ENCODE measurements at places on chromosomes 11 and 22.

DNA sequence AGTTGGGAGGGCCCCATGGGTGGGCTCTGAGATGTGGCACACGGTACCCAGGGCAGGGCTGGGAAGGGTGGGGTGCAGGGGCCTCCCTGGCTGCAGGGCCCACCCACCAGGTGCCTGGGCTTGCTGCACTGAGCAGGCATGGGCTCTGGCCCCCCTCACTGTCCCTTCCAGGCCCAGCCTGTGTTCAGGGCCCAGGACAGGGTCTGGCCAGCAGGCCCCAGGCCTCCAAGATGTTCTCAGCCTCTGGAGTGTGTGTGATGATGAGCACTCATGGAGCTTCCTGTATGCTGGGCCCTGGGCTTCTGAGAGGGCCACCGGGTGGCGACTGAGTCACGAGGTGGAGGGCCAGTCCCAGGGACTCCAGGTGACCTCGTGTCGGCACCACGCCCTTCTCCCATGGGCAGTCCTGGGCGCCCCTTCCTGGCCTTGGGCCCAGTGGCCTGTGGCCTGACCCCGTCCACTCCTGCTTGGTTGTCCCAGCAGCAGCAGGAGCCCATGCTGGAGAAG is 55.9 kb upstream of the CCDC188 start:
- no peak for DNase-seq

DNA sequence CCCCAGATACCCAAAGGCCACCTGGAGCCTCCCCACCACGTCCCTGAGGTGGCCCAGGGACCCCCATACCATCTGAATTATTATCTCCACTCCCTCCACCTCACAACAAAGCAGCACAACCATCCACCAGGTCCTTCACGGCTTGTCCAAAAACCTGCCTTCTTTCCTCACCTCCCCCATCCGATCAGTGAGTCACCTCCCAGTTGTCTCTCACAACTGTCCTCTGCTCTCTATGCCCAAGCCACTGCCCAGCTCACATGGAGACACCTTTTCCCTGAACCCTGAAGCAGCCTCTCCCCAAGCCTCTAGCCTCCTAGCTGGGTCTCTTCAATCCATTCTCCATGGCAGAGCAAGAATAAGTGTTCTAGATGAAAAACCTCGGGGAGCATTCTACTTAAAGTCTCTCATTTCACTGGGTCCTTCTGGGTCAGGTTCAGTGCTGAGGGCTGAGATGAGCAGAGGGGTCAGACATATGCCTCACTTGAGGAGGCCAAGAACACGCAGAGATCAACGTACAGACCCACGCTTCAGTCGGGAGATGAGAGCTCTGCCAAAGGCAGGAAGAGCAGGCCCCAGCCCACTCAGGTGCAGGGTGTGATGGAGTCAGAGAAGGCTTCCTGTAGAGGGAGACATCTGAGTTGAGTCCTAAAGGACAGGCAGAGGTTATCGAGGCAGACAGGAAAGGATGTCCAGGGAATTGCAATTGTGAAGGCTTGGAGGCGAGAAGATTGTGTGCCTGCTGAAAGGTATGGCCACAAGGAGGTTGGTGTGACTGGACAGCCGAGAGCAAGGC is 74.7 kb downstream of the PDE2A start:
- DNase-seq, result no peak

GRCh38 chr11:3134651-3135480 is 30.2 kb downstream of the OSBPL5 start:
- no peak for DNase-seq

DNA sequence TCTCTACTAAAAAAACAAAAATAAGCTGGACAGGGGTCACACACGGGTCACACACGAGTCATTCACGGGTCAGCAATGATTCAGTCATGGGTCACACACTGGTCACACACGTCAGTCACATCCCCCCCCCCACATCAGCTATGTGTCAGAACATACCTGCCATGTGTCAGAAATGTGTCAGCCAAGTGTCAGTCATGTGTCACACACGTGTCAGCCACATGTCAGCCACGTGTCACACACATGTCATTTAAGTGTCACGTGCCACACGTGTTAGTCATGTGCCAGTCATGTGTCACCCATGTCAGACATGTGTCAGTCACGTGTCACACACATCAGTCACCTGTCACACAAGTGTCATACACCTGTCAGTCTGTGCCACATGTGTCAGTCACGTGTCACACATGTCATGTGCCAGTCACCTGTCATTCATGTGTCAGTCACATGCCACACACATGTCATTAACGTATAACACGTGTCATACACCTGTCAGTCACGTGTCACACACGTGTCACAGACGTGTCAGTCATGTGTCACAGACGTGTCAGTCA is 28.7 kb upstream of the MMP20 start:
- no peak for DNase-seq

DNA sequence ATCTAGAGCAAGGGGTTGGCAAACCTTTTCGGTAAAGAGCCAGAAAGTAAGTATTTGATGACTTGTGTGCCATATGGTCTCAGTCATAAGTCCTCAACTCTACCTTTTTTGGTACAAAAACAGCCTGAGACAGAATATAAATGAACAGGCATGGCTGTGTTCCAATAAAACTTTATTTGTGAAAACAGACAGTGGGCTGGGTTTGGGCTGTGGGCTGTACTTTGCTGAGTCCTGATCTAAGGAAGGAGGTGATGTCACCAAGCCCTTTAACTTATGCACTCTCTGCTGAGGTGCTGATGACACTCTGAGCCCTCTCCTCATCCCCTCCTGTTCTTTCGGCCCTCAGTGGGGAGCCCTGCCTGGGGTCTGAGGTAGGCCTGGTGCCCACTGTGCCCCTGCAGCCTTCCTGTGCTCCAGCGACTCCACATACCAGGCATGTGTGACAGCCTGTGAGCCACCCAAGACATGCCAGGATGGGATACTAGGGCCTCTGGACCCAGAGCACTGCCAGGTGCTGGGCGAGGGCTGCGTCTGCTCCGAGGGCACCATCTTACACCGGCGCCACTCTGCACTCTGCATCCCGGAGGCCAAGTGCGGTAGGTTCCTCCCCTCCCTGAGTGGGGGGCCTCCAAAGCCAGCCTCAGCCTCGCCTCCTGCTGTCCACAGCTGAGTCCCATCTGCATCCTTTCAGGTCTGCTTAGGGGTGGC is 85.9 kb upstream of the MYOD1 start:
- DNase-seq, result no peak

GRCh38 chr11:41382927-41383326 is 76.5 kb downstream of the LRRC4C start:
- no peak for DNase-seq

DNA sequence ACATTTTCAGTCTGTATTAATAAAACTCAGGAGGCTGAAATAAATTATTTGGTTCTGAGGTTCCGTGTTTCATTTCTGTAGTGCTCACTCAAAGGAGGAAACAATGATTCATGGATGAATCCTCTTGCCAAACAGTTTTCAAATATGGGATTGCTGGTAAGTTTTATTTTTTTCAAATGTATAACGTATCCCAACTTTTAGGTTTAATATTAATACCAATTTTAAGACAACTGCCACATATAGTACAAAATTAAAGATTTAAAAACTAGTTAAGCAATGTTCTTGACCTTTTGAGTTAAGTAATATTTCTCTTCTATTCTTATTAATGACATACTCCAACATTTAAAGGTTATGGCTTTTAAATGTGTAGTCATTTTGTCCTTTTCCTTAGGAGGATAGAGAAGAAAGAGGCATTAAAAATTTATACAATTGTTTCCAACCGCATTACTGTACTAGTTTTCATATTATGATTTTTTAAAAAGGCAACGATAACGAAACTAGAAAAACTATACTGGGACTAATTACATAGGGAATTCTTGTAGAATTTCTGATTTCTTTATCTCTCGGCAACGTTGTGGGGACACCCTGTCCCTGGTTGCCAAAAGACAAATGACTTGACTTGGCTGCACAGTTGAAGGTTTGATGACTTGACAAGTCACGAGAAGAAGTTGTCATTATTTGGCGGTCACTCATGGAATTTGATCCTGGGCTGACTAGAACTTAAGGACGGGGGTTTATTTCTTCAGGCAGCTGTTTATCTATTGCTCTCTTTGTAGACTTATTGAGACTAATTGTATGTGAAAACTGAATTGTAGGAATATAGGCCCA is 69.1 kb upstream of the ADSL start:
- no peak for DNase-seq

- no peak for DNase-seq
Observed at GRCh38 chr11:24082860-24083259, 414.0 kb upstream of the LUZP2 start.

- no peak for DNase-seq
Observed at GRCh38 chr11:77560605-77561004, 29.1 kb upstream of the AQP11 start.

DNA sequence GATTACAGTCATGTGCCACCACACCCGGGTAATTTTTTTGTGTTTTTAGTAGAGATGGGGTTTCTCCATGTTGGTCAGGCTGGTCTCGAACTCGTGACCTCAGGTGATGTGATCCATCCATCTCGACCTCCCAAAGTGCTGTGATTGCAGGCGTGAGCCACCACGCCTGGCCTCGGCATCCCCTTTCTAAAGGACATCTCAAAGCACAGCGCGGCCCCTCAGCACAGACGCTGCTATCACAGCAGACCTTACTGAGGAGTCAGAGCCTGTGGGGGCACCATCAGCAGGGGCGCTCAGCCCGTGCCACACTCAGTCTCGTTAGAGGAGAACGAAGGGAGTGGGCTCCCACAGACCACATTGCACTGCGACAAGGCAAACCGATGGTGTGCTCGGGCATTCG is 19.4 kb downstream of the CELSR1 start:
- DNase-seq, result no peak

DNA sequence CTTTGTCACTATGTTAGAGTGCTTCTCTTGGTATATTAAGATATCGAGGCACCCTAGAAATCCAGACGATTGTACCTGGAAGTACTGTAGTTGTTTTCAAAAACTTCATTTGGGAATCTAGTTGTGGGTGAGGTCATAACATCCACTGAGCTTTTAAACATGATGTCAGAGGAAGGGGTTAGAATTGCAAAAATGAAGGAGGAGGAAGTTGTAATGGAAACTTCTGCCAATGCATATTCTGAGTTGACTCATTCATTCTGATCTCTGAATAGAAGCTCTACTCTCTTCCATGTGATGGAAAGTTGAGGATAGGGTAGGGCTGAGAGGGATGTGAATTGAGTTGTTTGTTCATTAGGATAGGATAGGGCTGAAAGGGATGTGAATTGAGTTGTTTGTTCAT is 7.7 kb downstream of the CD44 start:
- no peak for DNase-seq

DNA sequence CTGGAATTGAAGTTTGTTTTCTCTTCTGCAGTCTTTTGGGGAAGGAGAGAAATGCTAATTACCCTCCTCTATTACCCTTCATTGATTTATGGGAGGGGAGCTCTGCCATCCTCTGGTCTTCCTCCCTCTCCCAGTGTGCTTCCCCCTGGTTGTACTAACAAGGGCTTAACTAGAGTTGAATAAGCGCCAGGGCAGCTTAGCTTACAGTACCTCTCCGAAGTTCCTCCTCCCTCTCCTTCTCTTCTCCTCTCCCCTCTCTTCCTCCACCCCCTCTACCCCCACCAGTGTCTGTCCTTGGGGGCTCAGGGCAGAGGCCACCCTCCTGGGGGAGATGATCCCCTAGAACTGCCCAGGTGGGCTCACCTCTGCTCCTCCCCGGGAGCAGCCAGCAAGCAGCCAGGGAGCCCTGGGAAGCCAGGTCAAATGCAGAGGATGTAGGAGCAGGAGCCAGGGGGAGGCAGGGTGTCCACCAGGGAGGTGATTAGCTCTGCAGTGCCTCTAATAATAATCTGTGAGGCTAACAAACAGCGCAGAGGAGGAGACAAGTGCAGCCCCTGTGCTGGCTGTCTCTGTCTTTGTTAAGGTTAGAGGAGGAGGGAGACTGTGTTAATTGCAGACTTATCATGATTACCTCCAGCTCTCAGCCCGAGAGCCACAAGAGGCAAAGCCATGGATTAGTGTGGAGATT is 191.6 kb upstream of the CADM1 start:
- DNase-seq, result no peak

DNA sequence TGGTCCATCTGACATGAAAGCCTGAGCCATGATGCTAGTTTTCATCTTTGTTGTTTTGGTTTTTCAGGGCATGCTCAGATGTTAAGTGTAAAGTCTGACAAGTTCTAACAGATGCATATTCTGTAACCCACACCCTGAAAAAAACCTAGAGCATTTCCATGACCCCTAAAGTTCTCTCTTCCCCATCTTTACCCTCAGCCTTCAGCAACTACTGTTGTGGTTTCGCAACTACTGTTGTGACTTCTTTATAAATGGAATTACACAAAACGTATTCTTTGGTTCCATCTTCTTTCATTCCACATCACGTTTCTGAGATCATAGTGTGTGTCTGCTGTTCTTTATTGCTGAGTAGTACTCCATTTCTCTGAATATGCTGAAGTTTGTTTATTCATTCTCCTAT is 65.1 kb upstream of the LDLRAD3 start:
- no peak for DNase-seq

- DNase-seq, result no peak
Observed at GRCh38 chr11:100719809-100720221, 32.7 kb downstream of the ARHGAP42 start.

DNA sequence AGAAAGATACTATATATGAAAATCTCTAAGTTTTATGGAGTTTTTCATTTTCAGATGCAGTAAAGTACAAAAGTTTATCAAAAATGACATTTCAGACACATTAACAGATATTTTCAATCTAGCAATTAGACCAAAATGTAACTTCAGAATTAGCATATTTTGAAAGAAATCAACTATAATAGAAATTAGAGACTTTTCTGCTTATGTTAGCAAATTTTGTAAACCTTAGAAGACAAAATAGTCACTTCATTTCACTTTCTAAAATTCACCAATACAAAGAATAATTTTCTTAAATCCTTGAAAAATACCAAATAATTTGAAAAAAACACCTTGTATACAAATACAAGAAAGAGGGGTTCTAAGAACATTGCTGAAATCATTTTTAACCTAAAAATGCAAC is 135.8 kb upstream of the FIBIN start:
- no peak for DNase-seq

DNA sequence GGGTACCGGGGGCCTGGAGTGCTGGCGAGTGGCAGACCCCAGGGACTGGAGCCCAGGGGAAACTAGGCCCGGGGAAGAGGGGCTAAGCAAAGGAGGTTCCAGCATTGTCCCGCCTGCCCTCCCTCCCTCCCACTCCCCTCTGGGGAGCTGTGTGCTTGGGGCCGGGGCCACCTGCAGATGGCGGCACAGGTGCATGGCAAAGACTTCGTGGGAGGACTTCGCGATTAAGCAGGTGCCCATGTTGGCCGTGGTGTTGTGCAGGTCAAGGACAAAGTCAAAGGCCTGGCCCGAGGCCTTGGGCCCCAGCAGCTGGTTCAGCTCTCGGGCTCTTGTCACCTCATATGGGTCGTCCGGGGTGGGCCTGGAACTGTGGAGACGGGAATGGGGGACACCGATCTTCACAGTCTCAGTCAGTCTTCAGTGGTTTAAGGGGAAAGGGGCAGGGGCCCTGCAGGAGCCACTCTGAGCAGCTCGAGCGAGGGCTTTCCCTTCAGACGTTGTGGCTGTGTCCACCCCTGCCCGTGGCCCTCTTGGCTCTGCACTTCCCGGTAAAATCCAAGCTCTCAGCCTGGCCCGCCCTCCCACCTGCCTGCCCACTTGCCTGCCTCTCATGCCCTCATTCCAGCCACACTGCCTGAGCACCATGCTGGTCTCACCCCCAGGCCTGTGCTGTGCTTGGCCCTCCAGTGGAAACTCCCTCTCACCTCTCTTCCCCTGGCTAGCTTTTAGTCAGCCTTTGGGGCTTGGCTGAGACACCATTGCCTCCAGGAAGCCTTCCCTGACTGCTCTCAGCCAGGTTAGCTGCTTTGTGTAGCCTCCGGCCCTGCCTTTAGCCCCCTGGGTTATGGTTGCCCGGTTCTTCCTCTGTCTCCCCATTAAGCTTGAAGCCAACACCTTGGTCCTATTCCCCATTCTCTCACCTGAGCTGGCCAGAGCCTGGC is 4.7 kb downstream of the ACY3 start:
- no peak for DNase-seq

- no peak for DNase-seq
Observed at GRCh38 chr11:43737201-43737590, 56.7 kb downstream of the HSD17B12 start.
